Stimulated activated CD8-positive, alpha-beta memory T cell treated with anti-CD3 and anti-CD28 coated beads, Interleukin-4, amount 100 ng/mL, for 1 hour (primary cell): ENCODE measurements at places on chromosomes 3 and 15.

- DNase-seq, result no peak
These were observed 284.5 kb upstream of the PLSCR5 start for GRCh38 chr3:146889626-146890025.

DNA sequence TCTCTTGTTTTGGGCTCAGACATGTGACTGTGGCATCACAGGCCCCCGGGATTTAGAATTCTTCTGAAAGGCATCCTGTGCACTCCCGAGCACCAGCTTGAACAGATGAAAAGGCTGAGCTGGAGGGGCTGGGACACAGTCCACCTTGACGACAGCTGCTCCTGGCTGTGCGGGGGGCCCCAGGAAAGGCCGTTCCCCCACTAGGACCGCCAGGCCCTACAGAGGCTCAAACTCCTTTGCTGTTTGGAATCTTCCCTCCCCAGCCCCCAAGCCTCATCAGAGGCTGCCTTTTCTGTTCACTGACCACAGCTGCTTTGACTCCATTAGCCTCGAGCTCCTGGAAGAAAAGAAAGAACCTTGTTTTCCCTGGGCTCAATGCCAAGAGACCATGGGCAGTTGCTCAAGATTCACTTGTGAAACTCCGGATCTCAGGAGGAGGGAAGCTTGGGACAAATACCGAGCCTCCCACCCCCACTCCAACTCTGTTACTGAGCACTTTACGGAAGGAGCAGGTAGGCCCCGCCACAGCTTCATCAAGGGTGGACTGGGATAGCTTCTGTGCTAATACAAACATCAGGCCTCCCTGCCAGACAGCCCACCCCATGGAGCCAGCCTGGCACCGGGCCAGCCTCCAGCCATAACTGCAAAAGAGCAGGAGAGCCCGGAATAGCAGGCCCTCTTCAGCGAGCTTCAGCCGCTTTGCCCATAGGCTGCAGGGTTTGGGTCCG is 15.7 kb downstream of the CIDEC start:
- no peak for DNase-seq

GRCh38 chr15:41408234-41408641 is 5.9 kb upstream of the NDUFAF1 start:
- DNase-seq, result no peak

DNA sequence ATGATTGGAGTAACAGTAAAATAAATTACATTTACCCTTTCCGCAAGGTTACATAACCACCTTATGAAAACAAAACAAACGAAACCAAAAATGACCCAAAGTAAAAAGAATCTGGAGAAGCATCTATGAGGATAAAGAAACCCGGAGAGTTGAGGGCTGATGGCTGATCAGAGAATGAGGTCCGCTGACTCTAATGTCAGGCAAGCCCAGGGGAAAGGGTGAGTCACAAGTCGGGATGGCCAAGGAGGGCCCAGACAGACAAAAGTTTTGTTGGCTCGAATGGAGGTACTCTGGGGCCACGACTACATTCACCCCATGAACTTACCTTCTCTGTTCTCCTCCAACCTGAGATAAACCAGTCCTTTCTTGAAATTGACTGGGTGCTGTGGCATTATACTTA is 95.7 kb downstream of the RORA start:
- no peak for DNase-seq

DNA sequence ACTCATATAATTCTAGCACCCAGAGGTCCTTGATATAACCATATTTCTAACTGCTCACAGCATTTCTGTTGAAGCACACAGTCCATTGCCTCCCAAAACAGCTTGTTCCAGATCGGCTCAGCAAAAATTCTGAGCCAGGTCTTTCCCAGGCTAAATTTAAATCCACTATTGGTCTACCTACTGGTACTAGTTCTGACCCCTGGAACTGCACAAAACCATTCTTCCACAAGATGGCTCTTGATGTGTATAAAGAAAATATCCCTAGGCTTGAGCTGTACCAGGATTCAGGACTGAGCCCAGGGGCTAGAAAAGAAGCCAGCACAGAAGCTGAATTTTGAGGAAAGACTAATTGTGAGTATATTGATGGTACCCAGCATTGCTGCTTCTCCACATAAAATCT is 75.4 kb upstream of the ABHD17C start:
- DNase-seq, result no peak

DNA sequence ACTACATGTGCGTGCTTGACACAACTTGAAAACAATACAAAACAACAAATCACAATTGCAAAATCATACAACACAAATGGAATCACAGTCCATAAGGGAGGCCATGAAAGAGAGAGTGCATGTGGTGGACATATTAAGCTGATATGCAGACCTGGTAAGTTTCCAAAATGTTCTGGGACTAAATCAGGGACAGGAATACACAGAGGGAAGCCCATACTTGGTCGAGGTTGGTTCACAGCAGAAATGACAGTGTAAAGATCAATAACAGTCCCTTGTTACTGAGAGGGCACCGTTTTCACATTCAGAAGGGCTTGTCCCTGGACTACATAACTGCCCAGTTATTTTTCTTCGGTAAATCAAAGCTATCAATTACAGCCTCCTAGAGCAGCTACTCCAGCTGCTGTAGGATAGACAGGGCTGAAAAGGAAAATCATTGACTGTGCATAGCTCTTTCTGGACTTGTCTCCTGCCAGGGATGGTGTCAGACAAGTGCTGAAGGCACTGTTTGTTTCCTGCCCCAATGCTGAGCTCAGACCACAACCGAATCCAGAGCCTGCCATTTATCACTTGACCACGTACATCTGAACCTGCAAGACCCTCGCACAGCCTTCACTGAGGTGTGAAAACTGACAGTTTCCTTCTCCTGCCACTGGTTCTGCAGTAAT is 79.5 kb upstream of the KCNMB2 start:
- DNase-seq, result no peak

DNA sequence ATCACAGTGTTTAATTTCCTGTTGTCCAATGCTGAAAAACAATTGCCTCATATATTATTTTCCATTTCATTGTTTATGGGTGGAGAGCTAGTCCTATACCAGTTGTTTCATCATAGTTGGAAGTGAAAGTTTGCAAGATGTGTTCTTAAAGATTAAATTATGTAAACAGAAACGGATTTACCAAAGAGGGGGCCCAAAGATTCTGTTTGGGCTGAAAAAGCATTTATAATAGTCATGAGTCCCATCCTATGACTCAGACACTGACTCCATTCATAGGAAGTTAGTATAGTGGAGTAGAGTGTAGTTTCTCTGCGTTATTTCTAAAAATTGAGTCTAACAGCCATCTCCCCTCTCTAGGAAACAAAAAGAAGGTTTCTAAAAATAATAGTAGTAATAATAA is 24.3 kb downstream of the NFKBIZ start:
- DNase-seq, result no peak

GRCh38 chr3:135849827-135850226 is 115.7 kb upstream of the PPP2R3A start:
- DNase-seq, result no peak

GRCh38 chr3:64837986-64838735 is 150.4 kb upstream of the ADAMTS9 start:
- no peak for DNase-seq

- no peak for DNase-seq
These were observed 31.3 kb downstream of the SHQ1 start for GRCh38 chr3:72816862-72817355.

DNA sequence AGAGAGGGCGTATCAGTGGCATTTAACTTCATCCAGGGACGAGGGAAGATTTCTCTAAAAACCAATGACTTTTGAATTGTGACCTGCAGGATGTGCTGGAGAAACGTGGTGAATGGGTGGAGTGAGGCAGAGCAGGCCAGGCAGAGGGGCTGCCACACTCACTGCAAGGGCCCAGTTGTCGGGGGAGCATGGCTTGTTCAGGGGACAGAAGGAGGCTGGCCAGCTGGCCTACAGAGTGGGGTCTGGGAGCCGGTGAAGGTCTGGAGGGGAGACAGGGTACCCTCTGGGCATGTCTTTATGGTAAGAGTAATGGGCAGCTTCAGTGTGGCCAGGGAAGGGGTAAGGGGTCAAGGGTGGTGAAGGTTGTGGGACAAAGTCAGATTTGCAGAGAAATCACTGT is 225.2 kb upstream of the RGMA start:
- DNase-seq, result no peak

GRCh38 chr3:103388214-103388613 is 953.4 kb downstream of the ZPLD1 start:
- no peak for DNase-seq

DNA sequence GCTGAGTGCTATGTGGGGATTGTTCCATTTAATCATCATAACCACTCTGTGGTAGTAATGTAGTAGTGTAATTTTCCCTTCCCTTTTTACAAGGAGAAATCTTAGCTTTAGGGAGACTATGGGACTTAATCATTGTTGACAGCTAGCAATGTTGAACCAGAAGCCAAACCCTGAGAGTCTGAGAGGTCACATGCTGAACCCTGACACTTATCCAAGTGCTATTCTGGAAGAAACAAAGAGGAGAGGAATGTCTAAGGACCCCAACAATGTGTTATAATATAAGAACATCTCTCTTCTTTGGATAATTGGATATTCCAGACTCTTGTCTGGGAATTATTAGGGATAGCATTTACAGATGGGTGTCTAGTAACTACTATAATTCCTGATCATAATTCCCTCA is 58.4 kb downstream of the GAP43 start:
- DNase-seq, result no peak

- no peak for DNase-seq
These were observed 376.5 kb upstream of the KCNMB2 start for GRCh38 chr3:178159691-178160220.

DNA sequence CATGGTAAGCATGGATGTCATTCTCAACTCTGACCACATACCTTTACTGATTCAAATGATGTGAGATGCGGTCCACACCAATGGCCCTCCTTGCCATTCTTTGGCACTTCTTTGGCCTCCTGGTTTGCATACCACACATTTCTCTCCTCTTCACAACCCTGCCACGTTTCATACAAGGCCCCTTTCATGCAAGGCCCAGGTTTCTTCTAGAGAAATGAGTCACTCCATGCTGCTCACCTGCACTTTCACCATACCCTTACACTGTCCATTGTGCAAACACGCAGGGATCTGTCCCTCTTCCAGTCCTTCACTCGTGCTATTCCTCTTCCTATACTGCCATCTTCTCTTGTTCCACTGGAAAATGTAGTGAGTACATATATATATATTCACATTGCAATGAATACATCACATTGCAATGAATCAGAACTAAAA is 24.4 kb upstream of the SLC24A5 start:
- no peak for DNase-seq

DNA sequence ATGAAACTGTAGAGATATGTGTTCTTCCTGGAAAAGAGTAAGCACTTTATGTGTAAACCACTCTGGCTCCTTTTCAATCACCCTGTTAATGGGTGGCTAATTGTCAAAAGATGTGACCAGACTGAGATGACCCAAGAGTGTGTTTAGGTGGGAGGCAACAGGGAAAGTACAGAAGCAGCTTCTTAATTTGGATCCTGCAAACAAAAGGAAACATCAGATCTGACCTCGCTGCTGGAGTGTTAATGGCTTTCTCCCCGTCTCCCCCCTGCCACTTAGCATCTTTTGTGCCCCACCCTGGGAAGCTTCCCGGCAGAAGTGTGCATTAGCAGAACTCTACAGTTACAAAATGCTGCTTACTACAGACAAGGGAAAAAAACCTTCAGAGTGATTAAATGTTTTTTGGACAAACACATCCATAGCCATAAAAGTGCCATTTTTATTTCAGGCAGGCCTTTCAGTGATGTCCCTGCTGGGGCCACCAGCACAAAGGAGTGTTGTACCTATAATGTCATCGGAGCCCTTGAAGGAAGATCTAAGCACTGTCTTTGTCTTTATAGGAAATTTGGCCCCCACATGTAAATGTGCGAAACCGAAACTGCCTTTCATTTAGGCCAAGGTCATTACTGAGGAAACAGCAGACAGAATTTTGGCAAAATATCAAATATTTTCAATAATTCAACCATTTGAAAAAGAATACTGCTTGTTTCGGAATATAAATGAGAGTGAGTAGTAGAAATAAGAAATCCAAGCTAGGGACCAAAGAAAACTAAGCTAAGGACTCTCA is 311.0 kb downstream of the WDR72 start:
- no peak for DNase-seq

DNA sequence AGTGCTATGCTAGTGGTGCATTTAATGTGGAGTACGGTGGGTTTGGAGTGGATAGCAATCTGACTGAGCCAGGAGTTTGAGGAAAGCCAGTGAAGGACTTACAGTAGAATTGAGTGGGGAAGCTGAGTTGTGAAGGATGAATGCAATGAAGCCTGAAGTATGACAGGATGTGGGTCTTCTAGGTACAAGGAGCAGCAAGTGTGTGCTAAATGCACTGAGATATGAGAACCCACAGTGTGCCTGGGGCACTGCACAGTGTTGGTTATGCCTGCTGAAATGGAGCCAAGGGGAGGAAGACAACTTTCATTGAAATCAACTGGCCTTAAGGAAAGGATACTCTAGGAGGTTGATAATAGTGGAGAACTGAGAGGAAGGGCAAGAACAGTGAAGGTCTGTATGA is 105.5 kb upstream of the MRPL3 start:
- DNase-seq, result no peak

- DNase-seq, result no peak
These were observed 121.9 kb downstream of the RPLP1 start for GRCh38 chr15:69574506-69574905.

- no peak for DNase-seq
These were observed 13.0 kb downstream of the ZFAND6 start for GRCh38 chr15:80072285-80072994.

GRCh38 chr3:43726521-43726920 is 35.8 kb downstream of the ABHD5 start:
- no peak for DNase-seq

GRCh38 chr15:50280271-50280670 is 14.7 kb upstream of the HDC start:
- no peak for DNase-seq

- no peak for DNase-seq
These were observed 256.0 kb upstream of the CTDSPL start for GRCh38 chr3:37605572-37606153.

DNA sequence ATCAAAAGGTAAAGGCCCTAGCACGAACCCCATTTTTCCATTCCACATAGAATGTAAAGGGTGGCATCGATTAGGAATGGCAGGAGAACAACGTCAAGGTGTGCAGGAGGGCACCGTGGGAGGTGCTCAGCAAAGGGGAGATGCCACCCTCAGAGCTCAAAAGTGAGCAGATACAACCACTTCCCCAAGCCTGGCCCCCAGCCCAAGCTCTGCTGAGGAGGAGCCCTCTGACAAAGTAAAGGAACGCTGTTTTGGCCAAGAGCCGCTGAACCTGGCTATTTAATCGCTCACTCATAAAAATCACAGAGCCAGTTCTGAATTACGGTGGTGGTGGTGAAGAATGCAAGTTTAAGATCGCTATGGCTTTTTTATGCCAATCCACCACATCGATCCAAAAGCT is 12.4 kb downstream of the GNB5 start:
- DNase-seq, result no peak
